ENCODE measurements at places on chromosomes 12 and 14. TPM values are rescaled to one million over a fixed set of nuclear protein-coding genes. Genes with fewer than 3 reads are reported as not detected.

- DNase-seq = no peak
These were observed 115.4 kb downstream of the GCH1 start for GRCh38 chr14:54787261-54787660.

DNA sequence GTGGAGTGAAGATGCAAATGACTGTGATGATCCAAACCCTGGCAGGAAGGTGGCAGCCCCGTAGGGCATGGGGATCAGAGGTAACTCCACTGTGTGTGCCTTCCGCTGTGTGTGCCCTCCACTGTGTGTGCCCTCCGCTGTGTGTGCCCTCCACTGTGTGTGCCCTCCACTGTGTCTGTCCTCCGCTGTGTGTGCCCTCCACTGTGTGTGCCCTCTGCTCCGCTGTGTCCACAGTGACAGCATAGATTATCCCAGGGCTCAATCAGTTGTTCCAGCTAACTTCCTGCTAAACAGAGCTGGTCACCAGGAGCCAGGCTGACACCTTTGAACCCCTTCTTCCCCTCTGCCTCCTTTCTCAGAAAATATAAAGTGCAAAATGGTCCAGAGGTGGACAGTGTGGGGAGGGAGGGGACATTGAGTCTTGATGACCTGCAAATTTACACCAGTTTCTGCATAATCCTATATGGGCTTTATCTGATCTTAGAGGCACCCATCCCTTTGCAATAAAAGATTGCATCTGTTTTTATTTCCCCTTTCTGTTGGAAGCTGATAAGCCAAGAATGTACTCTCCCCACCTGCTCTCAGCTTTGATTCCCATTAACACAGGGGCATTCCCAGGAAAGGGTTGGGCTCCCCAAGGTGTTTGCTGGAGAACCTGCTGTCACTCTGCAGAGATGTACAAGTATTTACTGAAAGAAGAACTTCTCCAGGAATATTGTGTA lies 21.6 kb upstream of the HNF1A start:
- DNase-seq = no peak

Gene PTPRQ
- 0.73 TPM for total RNA-seq

GRCh38 chr12:82874945-82875344 lies 188.2 kb downstream of the TMTC2 start:
- no peak for DNase-seq

- no peak for DNase-seq
These were observed 86.1 kb downstream of the ALG10 start for GRCh38 chr12:34108405-34108803.

DNA sequence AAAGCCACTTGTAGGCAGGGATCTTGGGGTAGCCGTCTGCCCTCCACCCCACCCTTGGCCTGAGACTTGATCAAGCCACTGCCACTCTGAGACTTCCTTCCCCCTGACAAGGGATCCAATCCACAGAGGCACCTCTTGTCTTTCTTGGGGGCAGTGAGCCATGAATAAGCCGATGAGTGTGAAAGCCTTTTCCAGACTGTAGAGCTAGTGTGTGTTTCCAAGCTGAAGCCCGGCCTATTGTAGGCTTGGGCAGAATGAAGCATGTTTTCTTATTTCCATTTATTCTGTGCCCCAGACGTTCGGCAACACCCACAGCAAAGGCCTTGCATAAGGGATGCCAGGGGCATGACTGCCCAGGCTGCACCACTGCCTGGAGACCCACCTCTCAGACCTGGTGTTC lies 991.6 kb downstream of the BCL11B start:
- no peak for DNase-seq

Gene CBLN3
- total RNA-seq = 0.91 TPM

- DNase-seq = no peak
These were observed 80.2 kb downstream of the BAZ1A start for GRCh38 chr14:34794941-34795340.

- no peak for DNase-seq
These were observed 117.5 kb upstream of the DYRK2 start for GRCh38 chr12:67531051-67531450.

DNA sequence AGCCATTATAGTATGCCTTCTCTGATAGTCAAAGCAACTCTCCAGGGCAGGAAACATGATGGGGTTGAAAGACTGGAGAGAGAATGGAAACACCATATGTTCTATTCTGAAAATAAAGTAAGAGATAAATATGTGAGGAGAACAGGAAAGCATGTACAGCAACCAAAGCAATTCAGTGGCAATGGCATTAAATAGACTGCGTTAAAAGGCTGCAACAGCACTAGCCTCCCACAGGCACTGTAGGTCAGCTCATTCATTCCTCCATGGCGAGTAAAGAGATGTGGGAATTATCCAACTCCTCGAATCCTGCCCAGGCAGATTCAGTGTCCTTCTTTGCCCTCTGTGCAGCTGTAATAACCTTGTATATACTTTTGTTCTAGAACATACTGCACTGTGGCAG lies 43.8 kb downstream of the ANO6 start:
- DNase-seq = no peak

- no peak for DNase-seq
These were observed 91.6 kb upstream of the PAWR start for GRCh38 chr12:79782172-79782900.

Gene SERPINA10
- not detected for total RNA-seq

Gene GPR137C
- total RNA-seq = 41.9 TPM
